ENCODE measurements at places on chromosomes 5 and 9.

DNA sequence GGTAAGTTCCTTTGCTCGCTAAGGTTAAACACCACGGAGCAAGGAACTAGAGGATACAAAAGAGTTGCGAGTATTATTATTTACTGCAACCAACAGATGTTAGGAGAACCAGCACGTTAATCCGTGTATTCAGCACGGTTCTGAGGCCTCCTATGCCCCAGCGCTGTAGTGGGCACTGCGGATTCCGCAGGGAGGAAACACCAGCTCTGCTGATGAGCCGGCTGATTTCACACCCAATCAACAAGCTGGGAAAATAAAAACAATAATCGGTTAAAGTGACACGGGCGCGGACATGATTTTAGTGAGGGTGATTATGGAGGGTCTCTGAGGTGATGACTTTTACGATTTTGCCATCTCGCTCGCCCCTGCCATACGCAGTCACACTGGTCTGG is 702 bp upstream of the PRELID2 start:
- no peak for DNase-seq

DNA sequence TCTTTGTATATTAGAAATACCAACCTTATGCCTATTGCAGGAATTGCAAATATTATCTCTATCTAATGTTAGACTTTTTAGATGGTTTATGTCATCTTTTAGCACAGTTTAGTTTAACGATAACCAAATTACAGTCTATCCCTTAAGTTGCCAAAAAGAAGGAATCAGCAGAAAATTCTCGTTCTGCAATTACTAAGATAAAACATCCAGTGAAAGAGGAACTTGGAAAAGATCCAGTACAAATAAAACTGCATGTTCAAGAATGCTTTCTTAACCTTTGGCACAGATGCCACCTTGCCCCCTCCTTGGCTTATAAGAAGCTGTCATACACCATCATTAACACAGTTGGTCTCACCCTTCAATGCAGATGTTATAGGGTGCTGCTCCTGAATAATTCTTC is 124.0 kb downstream of the SEMA5A start:
- DNase-seq: no peak

DNA sequence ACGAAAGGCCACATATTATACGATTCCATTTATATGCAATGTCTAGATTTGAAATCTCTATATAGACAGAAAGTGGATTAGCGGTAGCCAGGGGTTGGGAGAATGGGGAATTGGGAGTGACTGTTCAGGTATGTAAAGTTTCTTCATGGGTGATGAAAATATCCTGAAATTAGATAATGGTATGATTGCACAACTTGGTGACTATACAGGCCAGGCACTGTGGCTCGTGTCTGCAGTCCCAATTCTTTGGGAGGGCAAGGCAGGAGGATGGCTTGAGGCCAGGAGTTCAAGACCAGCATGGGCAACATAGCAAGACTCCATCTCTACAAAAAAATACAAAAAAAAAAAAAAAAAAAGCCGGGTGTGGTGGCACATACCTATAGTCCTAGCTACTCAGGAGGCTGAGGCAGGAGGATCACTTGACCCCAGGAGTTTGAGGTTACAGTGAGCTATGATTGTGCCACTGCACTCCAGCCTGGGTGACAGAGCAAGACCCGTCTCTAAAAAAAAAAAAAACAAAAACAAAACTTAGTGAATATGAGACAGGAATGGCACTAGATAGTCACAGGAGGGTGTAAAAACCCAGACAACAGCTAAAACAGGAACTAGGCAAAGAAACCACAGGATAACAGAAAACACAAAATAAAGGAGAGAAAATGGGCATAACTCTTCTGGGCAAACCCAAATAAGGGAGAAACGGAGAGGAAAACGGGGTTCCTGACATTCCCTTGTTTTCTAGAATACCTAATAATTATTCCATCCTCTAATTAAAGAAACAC is 72.1 kb upstream of the ZNF618 start:
- DNase-seq: no peak

GRCh38 chr5:80934751-80935150 is 25.4 kb upstream of the RASGRF2 start:
- DNase-seq: no peak

DNA sequence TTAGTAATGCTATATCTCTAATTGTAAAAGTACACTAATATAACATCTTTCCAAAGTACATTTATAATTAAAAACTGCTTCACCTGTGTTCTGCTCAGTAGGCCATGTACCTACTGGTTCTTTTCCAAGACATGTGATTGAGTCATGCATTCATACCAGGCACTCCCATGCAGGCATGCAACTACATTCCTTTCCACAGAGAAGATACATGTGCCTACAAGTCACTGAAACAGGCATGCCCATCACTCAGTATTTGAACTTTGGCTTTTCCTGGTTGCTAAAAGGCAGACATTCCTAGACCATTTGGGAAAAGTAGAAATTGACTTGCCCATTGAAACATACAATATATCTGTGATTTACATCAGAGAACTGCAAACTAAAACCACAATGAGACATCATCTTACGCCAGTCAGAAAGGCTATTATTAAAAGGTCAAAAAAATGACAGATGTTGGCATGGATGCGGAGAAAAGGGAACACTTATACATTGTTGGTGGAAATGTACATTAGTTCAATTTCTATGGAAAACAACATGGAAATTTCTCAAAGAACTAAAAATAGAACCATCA is 148.3 kb upstream of the MOCS2 start:
- DNase-seq: no peak

- DNase-seq: no peak
Observed at GRCh38 chr5:11851416-11851815, 52.8 kb downstream of the CTNND2 start.

GRCh38 chr5:139245637-139246339 is 47.6 kb upstream of the SIL1 start:
- no peak for DNase-seq

- no peak for DNase-seq
Observed at GRCh38 chr9:83707518-83707767, 315 bp downstream of the UBQLN1 start.

DNA sequence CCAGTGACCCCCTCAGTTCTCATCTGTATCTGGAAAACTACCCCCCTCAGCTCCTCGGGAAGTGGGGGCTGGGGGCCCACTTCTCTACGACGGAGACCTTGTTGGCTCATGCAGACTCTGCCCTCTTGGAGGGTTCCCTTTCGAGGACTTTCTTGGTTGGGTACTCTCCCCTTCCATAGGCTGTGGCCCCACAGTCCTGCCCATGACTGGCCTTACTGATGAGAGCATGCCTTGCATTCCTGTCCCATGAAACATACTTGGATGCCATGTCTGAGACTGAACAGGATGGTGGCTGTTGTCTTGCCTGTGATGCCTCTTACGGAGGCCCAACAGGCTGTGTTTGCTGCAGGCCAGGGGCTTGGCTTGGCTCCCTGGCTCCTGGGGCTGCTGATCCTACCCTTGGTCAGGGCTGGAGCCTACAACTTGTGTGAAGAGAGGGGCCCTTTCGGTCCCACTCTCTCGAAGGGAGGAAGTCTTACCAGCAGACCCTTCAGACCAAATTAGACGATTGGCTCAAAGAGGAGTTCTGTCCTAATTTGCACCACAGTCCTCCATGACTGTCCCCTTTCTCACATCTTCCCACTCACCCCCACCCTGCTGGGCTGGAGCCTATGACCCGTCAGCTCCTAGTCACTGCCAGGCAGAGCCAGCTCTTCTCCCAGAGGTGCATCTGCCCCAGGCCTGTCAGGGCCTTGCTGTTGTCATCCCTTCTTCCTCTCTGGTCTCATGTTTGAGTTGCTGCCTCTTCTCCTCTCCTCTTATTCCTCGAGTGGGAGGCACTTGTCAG is 109.9 kb downstream of the CACNA1B start:
- no peak for DNase-seq

DNA sequence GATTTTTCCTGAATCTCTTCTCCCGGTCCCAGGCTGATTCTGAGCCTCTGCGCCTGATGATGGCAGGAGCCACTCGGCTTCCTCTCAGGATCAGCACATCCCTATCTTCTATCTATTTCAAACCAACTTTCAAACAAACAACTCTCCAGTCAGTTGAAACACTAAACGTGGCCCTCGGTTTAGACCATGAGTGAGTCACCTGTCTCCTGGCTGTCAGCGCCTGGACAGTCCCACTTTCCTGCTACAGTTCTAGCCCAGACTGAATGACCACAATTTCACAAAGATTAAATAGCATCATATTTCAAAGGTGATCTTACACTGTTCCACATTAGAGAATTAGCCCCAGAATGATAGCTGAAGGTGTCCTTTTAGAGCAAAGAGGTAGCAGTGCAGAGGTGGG is 6.2 kb downstream of the SLC6A19 start:
- no peak for DNase-seq

- no peak for DNase-seq
Observed at GRCh38 chr5:101326766-101327165, 423.7 kb upstream of the ST8SIA4 start.

- no peak for DNase-seq
Observed at GRCh38 chr5:127941646-127942045, 141.9 kb upstream of the SLC12A2 start.

- DNase-seq: peak; percentile 18
Observed at GRCh38 chr5:10355071-10355889, 1.8 kb downstream of the MARCHF6 start.

DNA sequence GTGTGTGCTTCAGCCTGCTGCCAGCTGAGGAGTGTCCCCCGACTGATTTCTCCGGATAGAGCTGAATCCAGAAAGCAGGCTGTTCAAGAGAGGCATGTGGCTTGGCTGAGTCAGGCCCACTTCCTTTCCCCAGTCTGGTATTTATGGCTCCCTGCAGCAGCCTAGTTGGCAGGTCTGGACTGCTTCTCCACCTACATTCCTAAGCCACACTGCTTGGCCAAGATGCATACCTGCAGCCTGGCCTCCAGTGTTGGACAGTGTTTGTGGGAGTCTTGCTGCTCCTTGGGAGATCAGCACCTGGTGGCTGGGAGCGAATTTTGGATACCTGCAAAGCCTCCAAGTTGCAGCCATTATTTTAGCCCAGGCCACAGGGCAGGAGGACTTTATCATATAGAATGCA is 670.8 kb downstream of the ACTL7B start:
- peak; percentile 51 for DNase-seq

GRCh38 chr5:81544351-81545018 is 150.6 kb upstream of the ACOT12 start:
- no peak for DNase-seq

GRCh38 chr9:84759300-84759750 is 89.8 kb downstream of the NTRK2 start:
- DNase-seq: no peak

GRCh38 chr5:72244862-72245371 is 75.1 kb downstream of the MRPS27 start:
- no peak for DNase-seq

DNA sequence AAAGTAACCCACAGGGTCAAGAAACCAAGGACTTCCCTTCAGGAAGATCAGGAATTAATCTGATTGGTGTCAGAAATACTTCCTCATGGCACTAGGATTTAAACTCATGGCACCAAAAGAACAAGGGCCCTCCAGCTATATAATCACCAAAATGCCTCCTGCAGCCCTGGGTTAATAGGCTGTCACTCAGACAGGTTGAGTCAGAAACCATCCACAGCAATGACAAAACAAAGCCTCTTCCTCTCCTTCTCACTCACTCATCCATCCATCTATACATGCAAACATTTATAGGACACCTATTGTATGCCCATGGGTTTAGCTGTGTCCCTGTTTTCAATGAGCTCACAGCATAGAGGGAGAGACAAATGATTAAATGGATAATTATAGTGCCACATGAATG is 62.5 kb upstream of the SPOCK1 start:
- DNase-seq: no peak

GRCh38 chr5:40292006-40292405 is 387.7 kb upstream of the PTGER4 start:
- DNase-seq: no peak

- no peak for DNase-seq
Observed at GRCh38 chr9:136748666-136749611, 614 bp upstream of the LCN6 start.

GRCh38 chr5:173669483-173669882 is 53.0 kb upstream of the BOD1 start:
- no peak for DNase-seq

DNA sequence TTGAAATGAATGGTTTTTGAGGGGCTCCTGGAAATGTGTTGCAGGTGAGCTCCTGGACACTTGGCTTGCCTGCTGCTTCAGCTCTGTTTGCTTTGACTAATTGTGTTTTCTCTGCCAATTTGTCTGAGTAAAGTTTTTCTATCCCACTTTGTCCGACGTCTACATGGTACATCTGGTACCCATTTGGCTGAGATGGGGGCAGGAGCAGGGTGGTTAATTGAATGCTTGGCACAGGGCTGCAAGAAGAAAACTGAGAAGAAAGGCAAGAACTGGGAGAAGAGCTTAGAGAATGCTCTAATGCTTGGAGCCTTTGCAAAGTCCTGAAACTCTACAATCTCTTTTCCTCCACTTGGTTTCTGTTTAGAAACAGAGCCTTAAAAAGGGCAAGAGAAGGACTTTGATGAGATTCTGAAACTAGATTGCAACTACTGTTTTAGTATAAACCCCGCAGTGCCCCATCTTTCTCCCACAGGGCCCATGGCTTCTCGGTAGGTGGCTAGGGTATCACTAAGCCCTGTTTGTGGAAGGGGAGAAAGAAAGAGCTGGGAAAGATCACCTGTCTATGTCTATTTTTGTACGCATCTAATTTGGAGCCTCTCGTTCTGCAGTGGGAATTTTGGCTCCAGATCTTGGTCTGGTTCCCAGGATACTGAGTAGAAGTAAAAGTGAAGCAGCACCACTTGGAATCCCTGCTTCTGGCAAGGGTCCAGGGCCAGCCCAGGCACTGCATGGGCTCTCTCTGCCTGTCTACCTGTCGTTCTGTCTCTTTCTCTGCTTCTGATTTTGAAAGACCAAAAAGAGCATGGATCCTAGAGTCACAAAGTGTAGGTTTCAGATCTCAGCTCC is 214.4 kb downstream of the SEMA6A start:
- DNase-seq: no peak

DNA sequence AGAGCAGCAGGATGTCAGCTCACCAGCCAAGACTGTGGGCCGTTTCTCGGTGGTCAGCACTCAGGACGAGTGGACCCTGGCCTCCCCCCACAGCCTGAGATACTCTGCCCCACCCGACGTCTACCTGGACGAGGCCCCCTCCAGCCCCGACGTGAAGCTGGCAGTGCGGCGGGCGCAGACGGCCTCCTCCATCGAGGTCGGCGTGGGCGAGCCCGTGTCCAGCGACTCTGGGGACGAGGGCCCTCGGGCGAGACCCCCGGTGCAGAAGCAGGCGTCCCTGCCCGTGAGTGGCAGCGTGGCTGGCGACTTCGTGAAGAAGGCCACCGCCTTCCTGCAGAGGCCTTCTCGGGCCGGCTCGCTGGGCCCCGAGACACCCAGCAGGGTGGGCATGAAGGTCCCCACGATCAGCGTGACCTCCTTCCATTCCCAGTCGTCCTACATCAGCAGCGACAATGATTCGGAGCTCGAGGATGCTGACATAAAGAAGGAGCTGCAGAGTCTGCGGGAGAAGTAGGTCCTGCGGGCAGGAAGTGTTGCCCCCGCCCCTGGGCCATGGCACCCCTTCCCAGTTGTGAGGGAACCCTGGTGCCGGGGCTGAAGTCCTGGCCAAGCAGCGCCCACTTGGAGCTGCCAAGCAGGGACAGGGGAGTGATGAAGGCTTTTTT is 108.9 kb downstream of the WNK2 start:
- DNase-seq: no peak

All from inflammatory macrophage (primary cell).